ENCODE measurements at places on chromosomes 3 and 15. TPM values are rescaled to one million over a fixed set of nuclear protein-coding genes. Genes with fewer than 3 reads are reported as not detected.

The XRN1 gene
- total RNA-seq, result 72.8 TPM

The GOLGA8T gene
- total RNA-seq, result 1.5 TPM

The SUSD5 gene
- total RNA-seq, result 1.6 TPM

The FRMD5 gene
- total RNA-seq, result 6.7 TPM

All from sciatic nerve (tissue), 2 donors.